Fibroblast of lung (primary cell): ENCODE measurements at places on chromosomes 12 and 14. TPM values are rescaled to one million over a fixed set of nuclear protein-coding genes. Genes with fewer than 3 reads are reported as not detected.
A peak's percentile ranks its signal among the peaks of the same experiment; 100 is the strongest.

DNA sequence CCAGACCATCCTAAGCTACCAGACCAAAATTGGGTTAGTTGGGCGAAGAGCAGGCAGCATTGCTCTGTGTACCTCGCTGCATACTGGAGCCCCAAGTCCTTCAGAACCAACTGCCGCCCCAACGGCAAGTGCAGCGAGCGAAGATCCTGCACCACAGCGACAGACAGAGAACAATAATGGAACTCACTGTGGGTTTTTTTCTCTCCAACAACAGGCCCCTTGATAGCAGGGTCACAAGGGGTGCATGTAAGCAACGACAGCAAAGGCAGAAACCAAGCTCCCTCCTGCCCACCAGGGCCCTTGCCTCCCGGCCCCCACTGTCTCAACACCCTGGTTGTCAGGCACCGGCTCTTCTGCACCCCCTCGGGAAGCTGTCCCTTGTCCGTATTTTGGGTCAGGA lies 39.0 kb downstream of the RNF34 start:
- DNase-seq, result no peak
- H3K27ac ChIP-seq, result no peak overlapping the region
- H3K27me3 ChIP-seq, result no peaks in the 10 kb centered on the region
- H3K4me3 ChIP-seq, result no peak overlapping the region
- H3K4me1 ChIP-seq, result no peaks in the 10 kb centered on the region
- H3K36me3 ChIP-seq, result peaks cover 14% of the 10 kb centered on the region

DNA sequence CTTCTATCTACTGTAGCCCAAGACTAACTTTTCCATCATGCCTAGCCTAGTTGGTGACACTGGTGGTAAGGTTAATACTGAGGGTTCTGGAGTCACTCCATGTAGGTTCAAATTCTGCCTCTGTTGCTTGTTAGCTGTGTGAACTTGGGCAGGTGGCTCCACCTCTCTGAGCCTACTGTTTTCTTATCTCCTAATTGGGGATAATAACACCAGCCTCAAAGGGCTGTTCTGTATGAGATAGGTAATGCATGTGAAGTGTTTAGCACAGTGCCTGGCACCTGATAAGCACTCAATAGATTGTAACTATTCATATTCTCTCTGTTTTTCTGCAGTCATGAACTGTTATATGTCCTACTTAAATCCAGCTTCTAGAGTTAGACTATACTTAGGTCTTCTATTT lies 17.5 kb upstream of the SPPL3 start:
- H3K27me3 ChIP-seq, result no peaks in the 10 kb centered on the region
- no peaks in the 10 kb centered on the region for H3K36me3 ChIP-seq
- H3K4me3 ChIP-seq, result no peak overlapping the region
- H3K27ac ChIP-seq, result no peak overlapping the region
- DNase-seq, result no peak

DNA sequence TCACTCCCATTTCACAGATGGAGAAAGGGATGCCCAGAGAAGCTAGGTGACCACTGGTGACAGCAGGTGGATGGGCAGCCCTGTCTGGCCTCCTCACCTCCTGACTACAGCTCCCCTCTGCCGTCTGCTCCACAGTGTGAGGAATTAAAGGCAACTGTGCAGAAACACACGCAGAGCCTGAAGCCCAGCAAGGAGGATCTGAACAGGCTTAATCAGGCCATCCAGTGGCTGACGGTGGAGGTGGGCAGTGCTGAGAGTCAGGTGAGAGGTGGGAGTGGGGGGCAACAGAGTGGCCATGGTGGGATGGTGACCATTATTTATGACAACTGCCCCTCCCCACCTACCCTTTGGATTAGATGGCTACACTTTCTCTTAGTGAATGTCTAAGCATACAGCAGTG lies 1.2 kb downstream of the KRT86 start:
- peaks cover 2% of the 10 kb centered on the region for H3K27me3 ChIP-seq
- DNase-seq, result no peak
- no peaks in the 10 kb centered on the region for H3K36me3 ChIP-seq
- H3K27ac ChIP-seq, result no peak overlapping the region
- peaks cover 19% of the 10 kb centered on the region for H3K4me1 ChIP-seq

- peak within 1 kb of the TSS; percentile 98 for H3K27ac ChIP-seq
- no peaks in the 10 kb centered on the region for H3K4me1 ChIP-seq
- H3K36me3 ChIP-seq, result no peaks in the 10 kb centered on the region
- no peaks in the 10 kb centered on the region for H3K27me3 ChIP-seq
- no peak for DNase-seq
- H3K4me3 ChIP-seq, result peak within 1 kb of the TSS; percentile 90
Measured at GRCh38 chr14:31025367-31026076, at the start of gene AP4S1. Gene AP4S1 (plus strand): TSS chr14:31025649. CDS start chr14:31066197, 40,548 bp downstream.

DNA sequence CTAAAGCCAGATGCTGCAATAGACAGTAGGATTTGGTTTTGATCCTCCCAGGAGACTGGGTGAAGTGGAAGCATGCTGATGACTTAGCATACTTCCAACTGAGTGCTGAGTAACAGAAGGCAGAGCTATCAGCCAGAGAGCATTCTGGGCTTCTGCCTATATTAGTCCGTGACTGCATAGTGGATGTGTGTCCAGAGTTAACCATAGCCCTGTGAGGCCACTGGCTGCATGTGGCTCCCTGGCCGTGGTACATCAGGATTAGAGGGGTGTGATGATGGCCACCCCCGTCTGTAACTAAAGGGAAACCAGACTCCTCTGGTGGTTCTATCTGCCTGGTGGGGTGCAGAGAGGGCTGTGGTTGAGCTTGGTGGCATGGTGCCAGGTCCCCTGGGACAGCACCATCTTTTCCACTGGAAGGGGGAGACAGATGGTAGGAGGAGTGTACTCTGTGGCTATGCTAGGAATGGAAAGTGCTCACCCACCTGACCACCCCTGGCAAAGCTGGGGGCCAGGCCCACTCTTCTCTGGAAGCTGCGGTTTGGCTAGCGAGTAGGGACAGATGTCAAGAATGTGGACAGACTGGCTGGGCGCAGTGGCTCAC lies 27.4 kb downstream of the ABCD4 start:
- no peaks in the 10 kb centered on the region for H3K27me3 ChIP-seq
- no peak overlapping the region for H3K27ac ChIP-seq
- no peak overlapping the region for H3K4me3 ChIP-seq
- H3K36me3 ChIP-seq, result no peaks in the 10 kb centered on the region
- H3K4me1 ChIP-seq, result peaks cover 5% of the 10 kb centered on the region

DNA sequence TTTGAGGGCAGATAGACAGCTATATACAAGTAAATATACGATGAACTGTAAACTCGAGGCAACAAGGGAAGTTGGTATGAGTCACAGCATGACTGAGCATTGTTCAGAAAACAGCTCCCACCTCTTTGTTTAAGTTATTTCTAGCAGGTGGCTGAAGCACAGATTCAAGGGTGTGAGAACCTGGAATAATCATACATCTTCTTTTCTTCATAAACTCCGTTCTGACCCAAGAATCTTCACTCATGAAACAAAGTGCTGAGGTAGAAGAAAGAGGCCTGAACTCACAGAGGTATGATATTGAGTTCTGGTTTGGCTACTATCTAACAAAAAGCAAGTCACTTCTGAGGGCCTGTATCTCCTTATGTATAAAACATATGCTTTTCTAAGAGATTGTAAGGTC lies 364.1 kb upstream of the KITLG start:
- no peak overlapping the region for H3K27ac ChIP-seq
- no peaks in the 10 kb centered on the region for H3K27me3 ChIP-seq
- DNase-seq, result peak; percentile 68
- peaks cover 5% of the 10 kb centered on the region for H3K4me1 ChIP-seq
- H3K36me3 ChIP-seq, result no peaks in the 10 kb centered on the region
- no peak overlapping the region for H3K4me3 ChIP-seq

Gene MYF5
- not detected in 2 replicates for total RNA-seq
